ENCODE measurements at places on chromosomes 3 and 15.

DNA sequence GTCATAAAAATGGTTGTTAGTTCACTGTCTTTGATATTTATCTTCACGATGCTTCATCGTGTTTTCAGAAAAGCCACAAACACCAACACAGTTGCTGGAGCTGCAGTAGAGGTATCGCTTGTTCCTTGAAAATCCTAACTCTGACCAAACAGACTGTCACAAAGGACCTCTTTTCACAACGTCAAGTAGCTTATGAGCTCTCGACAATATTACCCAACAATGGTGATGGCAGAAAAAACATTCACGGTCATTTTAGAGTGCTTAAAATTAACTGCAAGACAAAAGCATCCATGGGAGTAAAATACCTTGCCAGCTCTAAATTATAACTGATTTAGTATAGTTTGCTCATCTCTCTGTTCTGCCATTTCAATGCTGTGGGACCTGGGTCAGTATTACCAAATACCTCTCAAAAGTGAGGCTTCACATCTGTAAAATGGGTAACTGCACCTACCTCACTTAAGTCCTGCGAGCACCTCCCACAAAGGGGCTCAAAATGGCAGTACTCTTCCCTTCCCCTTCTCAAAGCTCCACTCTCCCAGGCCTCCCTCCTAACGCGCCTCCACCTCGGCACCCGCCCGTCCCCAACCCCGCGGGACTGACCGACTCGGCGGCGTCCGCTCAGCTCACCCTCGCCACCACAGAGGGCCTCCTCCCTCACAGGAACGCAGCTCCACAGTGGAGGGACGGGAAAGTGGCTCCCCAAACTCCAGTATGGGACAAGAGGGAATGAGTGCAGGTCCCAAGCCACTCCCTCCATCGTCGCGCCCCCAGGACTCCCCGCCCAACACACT lies 546 bp downstream of the TRIM59 start:
- DNase-seq: no peak

- no peak for DNase-seq
Measured at GRCh38 chr3:56137415-56137814, 330.9 kb downstream of the ERC2 start.

GRCh38 chr3:113241292-113242095 lies 30.1 kb downstream of the BOC start:
- no peak for DNase-seq

- DNase-seq: no peak
Measured at GRCh38 chr3:48859206-48859605, 11.5 kb upstream of the PRKAR2A start.

- no peak for DNase-seq
Measured at GRCh38 chr3:8886546-8886945, 76.7 kb downstream of the RAD18 start.

All from stimulated activated CD8-positive, alpha-beta memory T cell treated with anti-CD3 and anti-CD28 coated beads, Interleukin-15, amount 100 ng/mL, for 4 hours (primary cell).